Activated CD4-positive, alpha-beta T cell treated with anti-CD3 and anti-CD28 coated beads, Interleukin-2, amount 10 ng/mL, durations not matched to agents 7 days and 5 days (primary cell): ENCODE measurements at places on chromosomes 12 and 14. TPM values are rescaled to one million over a fixed set of nuclear protein-coding genes. Genes with fewer than 3 reads are reported as not detected.

- no peak for DNase-seq
Observed at GRCh38 chr14:23447361-23448350, 12.2 kb upstream of the MYH7 start.

GRCh38 chr12:19282133-19282699 lies 152.7 kb downstream of the PLEKHA5 start:
- DNase-seq: no peak

GRCh38 chr12:28568118-28568517 lies 377.9 kb downstream of the CCDC91 start:
- DNase-seq: no peak

DNA sequence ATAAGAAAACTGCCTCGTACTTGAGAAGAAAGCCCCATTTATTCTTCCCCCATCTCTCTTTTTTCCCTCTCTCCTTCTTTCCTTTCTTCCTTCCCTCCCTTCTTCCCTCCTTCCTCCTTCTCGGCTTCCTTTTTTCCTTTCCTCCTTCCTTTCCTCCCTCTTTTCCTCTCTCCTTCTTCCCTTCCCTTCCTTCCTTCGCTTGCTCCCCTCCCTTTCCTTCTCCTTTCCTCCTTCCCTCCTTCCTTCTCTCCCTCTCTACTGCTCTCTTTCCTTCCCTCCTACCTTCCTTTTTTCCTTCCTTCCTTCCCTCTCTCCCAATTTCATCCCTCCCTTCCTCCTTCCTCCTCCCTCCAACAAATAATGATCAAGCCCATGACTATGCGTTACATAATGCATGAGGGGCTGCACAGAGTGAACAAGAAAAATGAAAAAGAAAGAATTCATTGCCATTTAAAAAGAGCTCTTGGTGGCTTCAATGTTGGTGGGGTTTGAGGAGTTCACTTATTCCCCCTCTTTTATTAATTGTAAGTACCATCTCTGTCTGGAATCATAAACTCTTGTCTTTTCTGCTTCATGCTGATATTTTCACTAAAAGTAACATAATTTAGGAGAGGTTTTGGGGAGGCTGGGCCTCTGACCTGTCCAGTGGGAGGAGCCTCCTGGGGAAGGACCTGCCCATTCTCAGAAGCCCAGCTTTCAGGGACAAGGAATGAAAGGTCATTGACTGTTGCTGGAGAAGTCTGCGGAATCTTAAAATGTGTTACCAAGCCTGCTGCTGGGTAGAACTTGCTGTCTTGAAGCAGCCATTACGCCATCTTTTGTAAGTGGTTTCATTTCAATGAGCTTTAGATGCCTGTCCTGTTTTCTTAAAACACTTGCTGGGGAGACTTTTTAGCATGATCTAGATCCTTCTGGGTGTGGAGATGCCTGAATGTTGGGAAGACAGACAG lies 144.3 kb downstream of the CHST11 start:
- no peak for DNase-seq

DNA sequence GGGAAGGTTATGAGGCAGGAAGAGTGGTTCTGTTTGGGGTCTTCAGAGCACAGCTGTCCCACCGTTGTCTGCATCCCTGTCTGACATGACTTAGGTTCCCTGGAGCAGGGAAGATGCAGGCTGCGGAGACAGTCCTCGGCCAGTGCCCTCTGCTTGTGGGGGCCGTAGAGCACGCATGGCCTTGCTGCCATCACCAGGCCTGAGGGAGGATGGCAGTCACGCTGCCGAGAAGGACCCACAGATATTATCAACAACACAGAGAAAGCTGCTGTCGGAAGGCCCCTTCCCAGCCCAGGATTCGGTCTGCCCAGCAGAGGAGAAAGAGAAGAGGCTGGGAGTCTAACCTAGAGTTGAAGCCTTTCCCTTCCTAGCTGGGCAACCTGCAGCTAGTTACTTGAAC lies 35.0 kb downstream of the ERH start:
- no peak for DNase-seq

DNA sequence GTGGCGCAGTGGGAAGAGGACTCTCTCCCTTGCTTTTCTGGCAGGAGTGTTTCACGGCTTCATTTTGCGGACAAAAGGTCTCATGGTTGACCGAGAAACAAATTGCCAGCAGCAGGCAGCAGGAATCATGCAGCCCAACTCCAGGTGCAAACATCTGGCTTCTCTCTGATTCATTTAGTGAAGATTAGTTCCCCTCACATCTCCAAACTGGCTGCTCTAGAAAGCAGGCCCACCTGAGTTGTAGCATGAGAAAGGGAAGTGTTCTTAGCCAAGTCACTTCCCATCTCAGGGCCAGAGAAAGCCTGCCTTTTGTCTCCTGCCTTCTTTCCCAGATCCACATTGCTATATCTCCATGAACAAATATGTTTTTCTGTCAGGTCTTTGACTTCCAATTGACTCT lies 120.8 kb upstream of the CCDC196 start:
- no peak for DNase-seq

GRCh38 chr14:95185033-95185766 lies 27.9 kb upstream of the DICER1 start:
- no peak for DNase-seq

DNA sequence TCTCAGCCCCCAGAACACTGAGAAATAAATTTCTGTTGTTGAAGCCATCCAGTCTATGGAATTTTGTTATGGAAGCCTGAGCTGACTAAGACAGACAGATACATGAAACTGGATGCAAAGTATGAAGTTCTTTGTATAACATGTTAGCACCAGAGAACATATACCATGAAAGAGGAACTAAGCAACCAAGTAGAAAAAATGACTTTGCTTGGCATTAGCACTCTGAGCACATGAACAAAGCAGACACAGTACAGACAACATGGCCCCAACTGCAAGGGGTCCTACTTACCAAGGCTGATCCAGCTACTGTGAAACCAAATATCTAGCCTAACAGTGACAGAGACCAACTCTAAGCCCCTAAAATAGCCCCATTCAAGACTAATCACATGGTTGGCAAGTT lies 13.8 kb downstream of the EXOC5 start:
- DNase-seq: no peak

DNA sequence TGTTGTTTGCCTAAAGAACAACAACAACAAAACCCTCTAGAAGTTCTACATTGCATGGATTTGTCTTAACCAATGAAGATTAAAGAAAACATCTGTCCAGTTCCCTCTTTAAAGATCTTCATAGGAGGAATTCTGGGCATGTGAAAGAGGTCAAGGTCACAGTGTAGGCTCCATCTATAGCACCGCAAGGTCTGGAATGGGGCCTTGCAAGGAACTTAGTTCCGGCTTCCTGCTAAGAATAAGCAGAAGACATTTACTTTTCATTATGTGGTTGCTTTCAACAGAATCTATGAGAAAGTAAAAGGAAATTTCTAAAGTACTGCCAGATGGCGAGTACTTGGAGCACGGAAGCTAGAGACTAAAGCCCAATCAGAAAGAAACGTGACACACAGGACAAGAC lies 57.2 kb upstream of the GNPNAT1 start:
- DNase-seq: no peak

GRCh38 chr12:68557011-68557730 lies 53.5 kb upstream of the RAP1B start:
- DNase-seq: no peak

- no peak for DNase-seq
Observed at GRCh38 chr14:31319701-31320100, 100.6 kb downstream of the HEATR5A start.

- no peak for DNase-seq
Observed at GRCh38 chr12:60805364-60805763, 1209.5 kb downstream of the SLC16A7 start.

GRCh38 chr14:68248481-68249255 lies 429.1 kb downstream of the RAD51B start:
- peak; percentile 36 for DNase-seq

DNA sequence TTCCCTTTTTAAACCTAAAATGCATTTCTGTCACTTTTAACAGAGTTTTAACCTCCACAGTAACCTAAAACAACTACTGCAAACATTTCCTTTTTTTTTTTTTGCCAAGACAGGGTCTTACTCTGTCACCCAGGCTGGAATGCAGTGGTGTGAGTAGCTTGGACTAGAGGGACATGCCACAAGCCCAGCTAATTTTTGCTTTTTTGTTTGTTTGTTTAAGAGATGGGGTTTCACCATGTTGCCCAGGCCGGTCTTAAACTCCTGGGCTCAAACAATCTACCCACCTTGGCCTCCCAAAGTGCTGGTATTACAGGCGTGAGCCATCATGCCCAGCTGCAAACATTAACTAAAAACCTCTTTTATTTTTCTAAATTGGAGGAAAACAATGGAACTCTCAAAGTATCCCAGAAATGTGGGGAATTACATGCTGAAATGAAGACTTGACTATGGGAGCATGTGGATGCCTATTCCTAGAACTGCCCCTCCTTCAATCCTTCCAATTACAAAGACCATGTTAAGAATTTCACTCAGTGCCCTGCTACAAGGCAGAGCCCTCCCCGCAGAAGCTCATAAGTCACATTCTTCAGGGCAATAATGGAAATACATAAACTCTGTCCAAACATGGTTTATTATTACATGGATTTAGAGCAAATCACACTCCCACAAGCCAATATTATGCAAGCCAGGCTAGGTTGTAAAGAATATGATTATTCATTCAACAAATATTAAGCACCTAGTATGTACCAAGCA lies 66.9 kb downstream of the C12orf56 start:
- no peak for DNase-seq

- no peak for DNase-seq
Observed at GRCh38 chr12:92537290-92537960, 165.4 kb upstream of the PLEKHG7 start.

GRCh38 chr12:40331886-40332285 lies 107.1 kb downstream of the LRRK2 start:
- no peak for DNase-seq

GRCh38 chr12:120362516-120363273 lies 6.3 kb downstream of the MSI1 start:
- no peak for DNase-seq

DNA sequence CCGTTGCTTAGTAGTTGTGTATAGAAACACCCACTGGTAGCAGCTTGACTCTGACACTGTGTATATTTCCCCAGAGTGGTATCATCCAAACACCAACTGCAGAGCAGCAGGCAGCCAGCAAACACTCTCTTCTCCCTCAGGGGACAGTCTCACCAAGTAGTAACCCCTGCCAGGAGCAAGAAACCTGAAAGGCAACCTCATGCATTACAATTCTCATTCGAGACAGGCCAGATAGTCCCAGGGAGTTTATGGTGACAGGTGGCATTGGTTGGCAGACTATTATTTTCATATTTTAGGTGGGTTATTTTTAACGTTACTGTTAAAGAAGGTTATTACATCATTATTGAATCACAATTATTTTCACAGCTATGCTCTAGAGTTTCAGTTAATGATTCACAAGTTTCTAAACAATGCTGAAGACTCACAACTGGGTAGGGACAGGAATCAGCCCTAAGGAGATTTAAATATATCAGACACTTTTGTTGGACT lies 222.8 kb downstream of the EGLN3 start:
- DNase-seq: no peak

DNA sequence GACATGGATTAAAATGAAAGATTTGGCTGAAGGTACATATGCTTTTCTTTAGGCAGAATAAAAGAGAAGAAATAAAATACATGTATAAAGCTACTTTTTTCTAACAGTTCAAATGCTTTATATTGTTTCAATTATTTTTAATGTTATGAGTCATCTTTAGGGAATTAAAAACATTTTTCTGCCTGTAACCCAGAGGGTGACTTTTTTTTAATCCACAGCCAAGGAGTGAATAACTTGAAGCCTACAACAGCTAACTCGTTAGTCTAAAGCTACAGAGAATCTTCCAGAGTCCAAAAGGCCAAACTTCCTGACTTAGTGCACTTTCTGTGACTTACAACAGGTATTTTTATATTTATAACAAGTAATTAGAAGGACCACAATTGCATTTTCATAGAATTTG lies 151.6 kb downstream of the SEC23A start:
- DNase-seq: no peak

- DNase-seq: peak; percentile 44
Observed at GRCh38 chr14:102317564-102318248, 1.8 kb upstream of the ZNF839 start.

- peak; percentile 73 for DNase-seq
Observed at GRCh38 chr12:56007564-56008559, 10.8 kb downstream of the SUOX start.

DNA sequence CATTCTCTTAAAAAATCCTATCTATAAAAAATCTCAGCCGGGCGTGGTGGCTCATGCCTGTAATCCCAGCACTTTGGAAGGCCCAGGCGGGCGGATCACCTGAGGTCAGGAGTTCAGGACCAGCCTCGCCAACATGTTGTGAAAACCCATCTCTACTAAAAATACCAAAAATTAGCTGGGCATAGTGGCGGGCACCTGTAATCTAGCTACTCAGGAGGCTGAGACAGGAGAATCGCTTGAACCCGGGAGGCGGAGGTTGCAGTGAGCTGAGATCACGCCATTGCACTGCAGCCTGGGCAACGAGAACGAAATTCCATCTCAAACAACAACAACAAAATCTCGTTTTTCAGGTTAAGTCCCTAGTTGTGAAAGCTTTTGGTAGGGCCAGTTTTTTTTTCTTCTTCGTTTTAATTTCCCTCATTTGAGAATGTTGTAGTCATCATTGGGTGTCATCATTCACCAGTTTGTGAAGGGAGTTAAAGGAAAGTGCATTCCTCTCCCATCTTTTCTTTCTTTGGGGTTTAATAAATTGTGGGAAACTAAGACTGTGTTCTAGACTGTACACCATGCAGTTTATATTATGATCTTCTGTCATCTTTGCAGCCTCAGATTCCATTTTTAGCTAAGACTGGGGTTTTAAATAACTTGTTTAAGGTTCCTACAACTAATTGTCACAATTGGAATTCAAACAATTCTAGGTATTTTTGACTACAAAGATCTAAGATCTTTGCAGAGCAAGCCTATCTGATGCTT lies 23.9 kb downstream of the MDM2 start:
- DNase-seq: no peak

DNA sequence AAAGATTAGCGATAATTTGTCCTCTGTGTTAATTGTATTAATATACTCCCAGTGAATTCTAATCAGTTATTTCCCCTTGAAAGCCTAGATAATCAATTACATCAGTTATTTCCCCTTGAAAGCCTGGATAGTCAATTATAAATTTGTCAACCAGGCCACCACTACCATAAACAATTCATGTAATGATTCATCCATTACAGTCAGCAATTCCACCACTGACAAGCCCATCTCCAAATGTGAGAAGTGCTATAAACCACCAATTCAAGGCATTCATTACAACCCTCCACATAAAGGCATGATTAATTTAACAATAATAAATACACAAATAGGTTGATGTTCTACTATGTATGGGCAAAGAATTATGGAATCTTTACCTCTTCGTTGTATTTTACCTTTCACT lies 40.9 kb downstream of the INTS13 start:
- DNase-seq: no peak

The SERPINA12 gene
- total RNA-seq: not detected

The SERPINA3 gene
- not detected for total RNA-seq

The HOTAIR gene
- total RNA-seq: not detected

The DNAH10 gene
- 0.12 TPM for total RNA-seq

The POLE2 gene
- 32.3 TPM for total RNA-seq

The IL31 gene
- total RNA-seq: not detected

The TC2N gene
- total RNA-seq: 216 TPM

The ARHGEF40 gene
- total RNA-seq: 0.22 TPM

The PZP gene
- total RNA-seq: not detected

The MRPL51 gene
- total RNA-seq: 212 TPM

The AMN1 gene
- 6.1 TPM for total RNA-seq

The PLEKHH1 gene
- total RNA-seq: 0.29 TPM

The AP1G2 gene
- 333 TPM for total RNA-seq

The KRT4 gene
- not detected for total RNA-seq

The C1S gene
- 1.1 TPM for total RNA-seq

The HOXC5 gene
- total RNA-seq: not detected

The CCDC175 gene
- not detected for total RNA-seq

The MRPS35 gene
- total RNA-seq: 38.5 TPM

The LRRC10 gene
- not detected for total RNA-seq

The LRP10 gene
- 60.0 TPM for total RNA-seq

The TRIM9 gene
- 0.30 TPM for total RNA-seq
